Caco-2 (cell line): ENCODE measurements at places on chromosomes 11 and 22.

GRCh38 chr22:26974914-26975803 lies 317.8 kb downstream of the MIAT start:
- no peak overlapping the region for H3K4me3 ChIP-seq
- DNase-seq, result no peak
- no peaks in the 10 kb centered on the region for H3K27me3 ChIP-seq

- no peak overlapping the region for H3K27ac ChIP-seq
- DNase-seq, result no peak
- H3K36me3 ChIP-seq, result no peaks in the 10 kb centered on the region
- H3K4me1 ChIP-seq, result no peaks in the 10 kb centered on the region
- no peaks in the 10 kb centered on the region for H3K27me3 ChIP-seq
- H3K4me3 ChIP-seq, result no peak overlapping the region
These were observed 1079.4 kb downstream of the BRD1 start for GRCh38 chr22:48748113-48748859.

GRCh38 chr11:66150725-66151124 lies 80.7 kb downstream of the PACS1 start:
- H3K4me3 ChIP-seq, result no peak overlapping the region
- peaks cover 12% of the 10 kb centered on the region for H3K4me1 ChIP-seq
- no peak for DNase-seq
- H3K27ac ChIP-seq, result no peak overlapping the region
- no peaks in the 10 kb centered on the region; the same call in 1 of the 2 replicates for H3K36me3 ChIP-seq

GRCh38 chr22:27947448-27947847 lies 28.4 kb upstream of the PITPNB start:
- no peak for DNase-seq
- no peak overlapping the region for H3K4me3 ChIP-seq
- peaks cover 5% of the 10 kb centered on the region; the same call in 1 of the 2 replicates for H3K4me1 ChIP-seq
- H3K36me3 ChIP-seq, result no peaks in the 10 kb centered on the region

GRCh38 chr11:42422090-42422489 lies 889.7 kb upstream of the API5 start:
- H3K36me3 ChIP-seq, result no peaks in the 10 kb centered on the region
- H3K4me3 ChIP-seq, result no peak overlapping the region
- H3K27ac ChIP-seq, result no peak overlapping the region
- H3K4me1 ChIP-seq, result no peaks in the 10 kb centered on the region
